ENCODE measurements at places on chromosomes 6 and 20. TPM values are rescaled to one million over a fixed set of nuclear protein-coding genes. Genes with fewer than 3 reads are reported as not detected.

DNA sequence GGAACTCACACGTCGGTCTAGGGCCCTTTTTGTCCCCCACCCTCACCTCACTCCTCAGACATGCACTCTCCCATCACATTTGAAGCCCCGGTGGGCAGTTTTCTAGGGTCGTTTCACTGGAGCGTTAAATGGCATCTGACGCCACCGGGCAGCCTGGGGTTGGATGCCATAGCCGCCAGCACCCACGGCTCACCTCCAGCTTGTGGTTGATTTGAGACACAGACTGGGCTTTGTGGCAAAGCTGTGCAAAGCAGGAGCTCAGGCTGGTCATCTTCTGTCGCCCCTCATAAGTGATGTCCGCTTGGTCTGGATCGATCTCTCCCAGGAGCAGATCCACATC, 530 bp downstream of the GOPC start:
- H3K27me3 ChIP-seq = no peaks in the 10 kb centered on the region
- H3K36me3 ChIP-seq = peaks cover 10% of the 10 kb centered on the region
- peak overlapping the region; percentile 82 for H3K27ac ChIP-seq
- H3K4me1 ChIP-seq = peaks cover 15% of the 10 kb centered on the region
- no peak for DNase-seq

DNA sequence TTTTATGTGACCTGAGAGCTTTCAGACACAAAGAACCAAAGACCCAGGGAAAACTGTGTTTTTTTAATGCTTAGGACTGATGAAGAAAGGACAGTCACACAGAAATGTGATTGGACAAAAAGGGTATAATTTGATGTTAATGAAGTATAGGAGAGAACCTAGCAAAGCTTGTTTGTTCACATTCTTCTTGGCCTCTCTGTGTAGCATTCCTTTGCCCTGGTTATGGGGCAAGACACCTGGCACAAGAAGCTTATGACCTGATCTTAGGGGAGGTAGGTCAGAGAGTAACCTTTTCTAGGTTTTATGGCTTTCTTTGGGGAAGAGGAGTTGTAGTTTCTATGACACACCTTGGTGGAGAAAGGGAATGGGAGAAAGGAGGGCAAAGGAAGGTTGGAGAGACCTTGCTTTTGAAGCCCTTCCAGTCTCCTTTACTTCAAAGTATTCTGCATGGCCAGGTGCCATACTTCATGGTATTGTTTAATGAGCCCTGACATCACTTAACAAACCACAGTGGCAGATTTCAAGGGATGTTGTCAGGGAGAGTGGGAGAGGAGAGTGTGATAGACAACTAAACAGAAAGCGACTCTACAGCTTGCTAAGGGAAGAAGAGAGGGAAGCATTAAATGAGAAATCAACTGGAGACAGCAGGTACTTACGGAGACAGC, 701.8 kb upstream of the FLRT3 start:
- DNase-seq = no peak
- H3K36me3 ChIP-seq = no peaks in the 10 kb centered on the region
- H3K4me1 ChIP-seq = no peaks in the 10 kb centered on the region
- H3K4me3 ChIP-seq = no peak overlapping the region
- H3K27me3 ChIP-seq = no peaks in the 10 kb centered on the region
- no peak overlapping the region for H3K27ac ChIP-seq

DNA sequence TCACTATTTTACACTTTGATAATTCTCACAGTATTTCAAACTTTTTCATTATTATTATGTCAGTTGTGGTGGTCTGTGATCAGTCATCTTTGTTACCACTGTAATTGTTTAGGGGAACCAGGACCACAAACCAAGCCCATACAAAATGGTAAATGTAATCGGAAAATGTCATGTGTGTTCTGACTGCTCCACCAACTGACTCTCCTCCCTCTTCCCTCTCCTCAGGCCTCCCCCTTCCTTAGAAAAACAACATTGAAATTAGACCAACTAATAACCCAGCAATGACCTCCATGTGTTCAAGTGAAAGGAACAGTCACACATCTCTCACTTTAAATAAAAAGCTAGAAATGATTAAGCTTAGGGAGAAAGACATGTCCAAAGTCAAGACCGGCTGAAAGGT, 63.8 kb downstream of the GMDS start:
- no peak for DNase-seq
- no peak overlapping the region for H3K27ac ChIP-seq
- no peaks in the 10 kb centered on the region for H3K4me1 ChIP-seq
- H3K36me3 ChIP-seq = no peaks in the 10 kb centered on the region
- no peak overlapping the region for H3K4me3 ChIP-seq
- H3K27me3 ChIP-seq = no peaks in the 10 kb centered on the region

GRCh38 chr20:44520881-44521280, 989 bp downstream of the SERINC3 start:
- H3K4me1 ChIP-seq = peaks cover 52% of the 10 kb centered on the region
- no peaks in the 10 kb centered on the region for H3K27me3 ChIP-seq
- H3K36me3 ChIP-seq = peaks cover 14% of the 10 kb centered on the region
- peak overlapping the region; percentile 98 for H3K4me3 ChIP-seq

GRCh38 chr20:24207803-24208300, 219.3 kb upstream of the GGTLC1 start:
- H3K27ac ChIP-seq = no peak overlapping the region
- H3K4me1 ChIP-seq = no peaks in the 10 kb centered on the region
- no peak for DNase-seq
- no peaks in the 10 kb centered on the region for H3K36me3 ChIP-seq
- H3K27me3 ChIP-seq = peaks cover 17% of the 10 kb centered on the region

DNA sequence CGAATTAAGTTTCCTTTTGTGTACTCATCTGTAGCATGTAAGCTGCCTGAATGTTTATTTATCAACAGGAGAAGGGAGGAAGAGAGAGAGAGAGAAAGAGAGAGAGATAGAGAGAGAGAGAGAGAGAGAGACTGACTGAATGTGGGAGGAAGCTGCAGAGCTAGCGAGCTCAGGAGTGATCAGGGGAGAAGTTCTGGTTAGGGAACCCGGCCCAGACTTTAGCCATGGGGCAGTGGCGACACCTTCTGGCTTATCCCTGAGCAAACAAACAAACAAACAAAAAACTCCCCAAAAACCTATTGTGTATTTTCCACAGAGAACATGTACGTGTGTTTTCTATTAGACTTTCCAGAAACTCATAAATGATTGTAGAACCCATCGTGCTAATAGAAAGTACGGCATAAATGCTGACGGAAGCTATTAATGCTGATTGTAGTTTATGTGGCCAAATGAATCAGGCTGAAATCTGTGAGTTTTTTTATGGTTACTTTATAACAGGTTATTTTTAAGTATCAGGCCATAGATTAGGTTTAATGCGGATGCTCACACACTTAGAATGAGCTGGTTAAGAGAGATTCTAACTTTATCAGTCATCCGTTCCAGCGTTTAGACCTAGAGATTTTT, 92.8 kb downstream of the CLIC5 start:
- H3K27me3 ChIP-seq = no peaks in the 10 kb centered on the region
- no peaks in the 10 kb centered on the region for H3K4me1 ChIP-seq
- H3K4me3 ChIP-seq = no peak overlapping the region

CFAP206 gene
- total RNA-seq = 0.11 TPM

FOXO3 gene
- total RNA-seq = 25.3 TPM

PACSIN1 gene
- 1.4 TPM for total RNA-seq

CNBD2 gene
- 20.1 TPM for total RNA-seq

WFDC13 gene
- total RNA-seq = not detected
